HCEC 1CT (cell line): ENCODE measurements at places on chromosomes 6 and 20.

- DNase-seq: no peak
Observed at GRCh38 chr6:86586195-86586594, 351.1 kb upstream of the HTR1E start.

DNA sequence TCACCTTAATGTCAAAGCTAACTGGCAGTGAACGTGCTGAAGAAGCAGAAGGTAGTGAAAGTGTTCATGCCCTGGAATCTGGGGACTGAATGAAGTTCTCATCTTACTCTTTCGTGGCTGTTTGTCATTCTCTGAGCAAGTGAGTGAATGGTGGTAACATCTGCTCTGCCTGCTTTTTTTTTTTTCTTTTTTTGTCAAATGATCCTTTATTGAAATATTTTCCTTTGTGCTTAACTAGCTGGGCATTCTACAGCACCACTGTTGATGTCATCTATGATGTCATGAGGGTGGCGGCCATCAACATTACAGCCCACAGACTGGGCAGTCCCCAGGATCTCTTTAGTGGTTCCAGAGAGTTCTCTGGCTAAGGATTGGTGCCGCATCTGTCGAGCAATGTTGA, 65.2 kb downstream of the RIN2 start:
- DNase-seq: no peak

DNA sequence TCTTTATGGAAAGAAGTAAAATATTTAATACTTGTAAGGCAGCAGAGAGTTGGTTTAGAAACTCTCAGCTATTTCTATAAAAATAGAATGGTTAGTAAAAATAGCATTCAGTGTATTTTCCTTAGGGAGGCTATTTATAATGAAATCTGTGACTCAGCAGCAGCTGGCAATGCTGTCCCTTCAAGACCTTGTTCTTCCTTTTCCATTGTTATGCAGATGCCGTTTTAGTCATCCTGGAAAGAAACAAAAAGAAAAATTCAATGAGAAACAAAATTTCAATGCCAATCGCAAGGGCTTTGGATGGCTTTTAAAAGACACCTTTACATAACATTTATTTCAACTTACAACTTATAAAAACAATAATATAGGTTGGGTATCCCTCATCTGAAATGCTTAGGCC, 17.5 kb downstream of the MPC1 start:
- DNase-seq: peak; percentile 27

GRCh38 chr6:44219053-44219814, 2.5 kb downstream of the MYMX start:
- DNase-seq: peak; percentile 54

GRCh38 chr20:41782255-41782654, 164.1 kb upstream of the CHD6 start:
- DNase-seq: no peak

DNA sequence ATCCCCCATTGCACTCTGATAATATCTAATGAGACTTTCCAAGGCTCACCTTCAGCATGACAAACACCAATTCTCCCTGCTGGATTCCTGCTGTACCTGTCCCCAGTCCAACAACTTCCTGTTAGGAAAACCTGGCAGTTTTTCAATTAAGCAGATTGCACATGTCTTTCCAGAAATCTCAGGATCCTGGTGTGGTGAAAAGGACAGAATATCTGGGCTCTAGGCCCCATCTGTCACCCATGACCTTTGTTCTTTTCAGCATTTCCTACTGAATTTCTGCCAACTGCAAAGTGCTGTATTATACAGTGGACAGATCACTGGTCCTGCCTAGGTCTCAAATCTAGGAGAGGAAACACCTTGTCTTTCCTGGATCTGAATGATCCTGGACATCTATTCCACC, 27.7 kb upstream of the DTNBP1 start:
- no peak for DNase-seq

DNA sequence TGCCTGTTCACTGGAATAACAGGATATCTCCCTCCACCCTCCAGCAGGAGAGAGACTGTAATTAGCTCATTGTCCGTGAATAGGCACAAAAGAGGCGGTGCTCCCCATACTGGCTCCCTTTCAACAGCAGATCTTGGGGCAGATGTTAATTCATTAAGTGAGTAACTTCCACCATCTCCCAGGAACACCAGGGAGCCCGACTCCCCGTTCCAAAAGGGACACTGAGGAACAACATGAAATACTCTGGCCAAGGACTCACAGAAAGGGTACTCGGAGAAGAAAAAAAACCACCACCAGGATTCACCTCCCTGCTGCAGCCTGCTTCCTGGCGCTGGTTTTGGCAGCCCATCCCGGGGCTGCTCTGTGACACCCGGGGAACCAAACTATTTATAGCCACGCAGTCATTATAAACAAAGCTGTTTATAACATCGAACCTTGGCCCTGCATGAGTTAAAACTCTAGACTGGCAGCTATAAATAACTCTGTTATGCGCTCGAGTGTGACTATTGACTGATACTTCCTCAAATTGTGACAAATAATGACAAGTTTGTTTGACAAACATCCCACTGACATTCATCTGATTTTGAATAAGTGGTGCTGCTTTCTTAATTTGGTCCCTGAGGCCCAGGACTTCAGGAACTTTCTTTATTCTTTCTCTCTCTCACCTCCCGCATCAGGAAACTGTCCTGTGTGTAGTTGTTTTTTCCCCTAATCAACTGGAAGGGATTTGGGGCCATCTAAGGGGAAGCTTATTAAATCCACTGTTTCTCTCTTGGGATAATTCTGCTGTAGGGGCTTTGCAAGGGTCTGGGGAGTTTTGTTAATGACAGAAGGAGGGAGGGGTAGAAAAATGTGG, 521.6 kb downstream of the CD83 start:
- peak; percentile 69 for DNase-seq
